ENCODE measurements at places on chromosomes 16 and 17.

GRCh38 chr16:84111525-84111924 lies 5.2 kb downstream of the MBTPS1 start:
- DNase-seq: no peak

GRCh38 chr17:31488982-31489294 lies 97.5 kb downstream of the RAB11FIP4 start:
- DNase-seq: no peak

DNA sequence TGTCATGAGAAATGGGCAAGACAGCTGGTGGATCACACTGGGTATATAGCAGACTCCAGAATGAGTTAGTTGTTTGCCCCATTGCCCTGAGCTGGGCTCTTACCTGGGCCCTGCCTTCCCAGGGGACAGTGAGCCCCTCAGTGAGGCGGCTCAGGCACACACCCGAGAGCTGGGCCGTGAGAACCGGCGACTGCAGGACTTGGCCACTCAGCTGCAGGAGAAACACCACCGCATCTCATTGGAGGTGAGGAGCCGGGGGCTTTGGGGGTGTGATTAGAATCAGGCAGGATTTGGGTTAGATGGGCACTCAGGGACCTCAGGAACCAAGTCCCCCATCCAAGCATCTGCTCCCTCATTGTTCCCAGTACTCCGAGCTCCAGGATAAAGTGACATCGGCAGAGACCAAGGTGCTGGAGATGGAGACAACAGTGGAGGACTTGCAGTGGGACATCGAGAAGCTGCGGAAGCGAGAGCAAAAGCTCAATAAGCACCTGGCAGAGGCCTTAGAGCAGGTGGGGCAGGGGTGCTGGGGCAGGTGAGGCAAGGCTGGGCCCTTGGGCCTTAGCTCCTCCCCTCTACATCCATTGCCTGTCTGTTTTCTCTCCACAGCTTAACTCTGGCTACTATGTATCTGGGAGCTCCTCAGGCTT lies 2.8 kb downstream of the RNF40 start:
- no peak for DNase-seq

- DNase-seq: no peak
Observed at GRCh38 chr17:14323522-14323981, 22.7 kb downstream of the HS3ST3B1 start.

DNA sequence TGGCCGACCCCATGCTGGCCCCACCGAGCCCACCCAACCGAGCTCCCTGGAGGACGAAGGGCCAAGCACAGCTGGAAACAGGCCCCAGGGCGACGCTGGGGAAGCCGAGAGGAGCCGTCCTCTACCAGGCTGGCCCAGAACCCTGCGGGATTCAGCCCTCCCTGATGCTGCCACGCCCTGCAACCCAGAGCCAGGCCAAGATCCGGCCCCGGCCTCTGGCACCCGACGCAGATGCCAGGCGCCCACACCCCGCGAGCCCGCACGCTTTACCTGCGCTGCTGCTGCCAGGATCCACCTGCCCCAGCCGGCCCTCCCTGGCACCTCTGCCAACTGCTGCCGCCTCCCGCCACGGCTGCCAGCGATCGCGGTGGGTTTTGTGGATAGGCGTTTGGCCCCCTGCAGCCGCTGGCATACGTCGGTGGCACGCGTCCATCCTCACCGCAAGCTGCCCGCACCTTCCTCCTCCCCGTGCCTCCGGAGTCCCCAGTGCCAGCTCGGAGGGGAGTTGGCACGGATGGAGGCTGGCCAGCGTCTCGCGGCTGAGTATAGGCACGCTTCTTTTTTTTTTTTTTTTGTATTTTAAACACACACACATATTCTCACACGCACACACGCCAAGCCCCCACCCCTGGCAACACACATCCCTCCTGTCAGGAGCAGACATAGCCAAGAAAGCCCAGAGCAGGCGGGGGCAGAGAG lies 41.3 kb upstream of the ACSF3 start:
- DNase-seq: no peak

DNA sequence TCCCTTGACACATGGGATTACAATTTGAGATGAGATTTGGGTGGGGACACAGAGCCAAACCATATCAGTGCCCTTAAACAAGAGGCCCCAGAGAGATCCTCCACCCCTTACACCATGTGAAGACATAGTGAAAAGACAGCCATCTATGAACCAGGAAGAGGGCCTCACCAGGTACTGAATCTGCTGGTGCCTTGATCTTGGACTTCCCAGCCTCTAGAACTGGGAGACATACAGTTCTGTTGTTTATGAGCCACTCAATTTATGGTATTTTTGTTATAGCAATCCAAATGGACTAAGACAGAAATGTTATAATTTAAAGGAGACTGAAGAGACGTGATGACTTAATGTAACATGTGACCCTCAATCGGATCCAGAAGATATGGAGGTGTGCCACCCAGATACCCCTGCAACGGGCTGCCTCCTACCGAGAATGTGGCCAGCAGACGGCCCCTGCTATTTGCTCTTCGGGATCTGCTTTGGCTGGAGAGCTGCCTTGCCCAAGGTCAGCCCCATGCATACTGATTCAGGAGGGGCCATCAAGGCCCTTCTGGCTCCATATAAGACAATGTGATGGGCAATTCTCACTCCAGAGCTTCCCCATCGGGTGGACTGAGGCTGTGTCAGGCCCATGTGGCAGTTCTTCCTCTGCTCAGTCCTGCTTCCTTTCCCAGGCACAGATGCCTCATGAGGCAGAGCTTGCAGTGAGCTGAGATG lies 80.6 kb downstream of the NETO2 start:
- no peak for DNase-seq

All from stimulated activated CD8-positive, alpha-beta memory T cell treated with anti-CD3 and anti-CD28 coated beads, Interleukin-4, amount 100 ng/mL, for 48 hours (primary cell).